ENCODE measurements at places on chromosomes 7 and 10.

GRCh38 chr7:79293655-79294142 lies 159.8 kb downstream of the MAGI2 start:
- DNase-seq = no peak

GRCh38 chr7:42580061-42580460 lies 331.8 kb downstream of the C7orf25 start:
- no peak for DNase-seq

DNA sequence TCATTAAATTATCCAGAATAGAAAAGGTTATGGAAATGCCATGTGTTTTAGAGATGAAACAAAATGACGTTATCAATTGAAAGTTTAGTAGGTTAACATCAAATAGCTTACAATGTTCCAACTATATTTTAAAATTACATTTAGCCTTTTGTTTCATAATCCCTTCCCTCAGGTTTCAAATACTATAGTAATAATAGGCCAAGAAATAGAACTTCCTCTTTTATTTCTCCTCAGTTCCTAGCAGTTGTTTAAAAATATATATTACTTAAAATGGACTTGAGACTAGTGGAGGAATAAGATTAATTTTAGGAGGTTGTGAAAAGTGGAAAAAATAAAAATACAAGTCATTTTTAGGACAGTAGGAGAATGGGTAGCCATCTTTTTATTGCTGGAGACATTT lies 16.4 kb upstream of the PDSS1 start:
- DNase-seq = no peak

DNA sequence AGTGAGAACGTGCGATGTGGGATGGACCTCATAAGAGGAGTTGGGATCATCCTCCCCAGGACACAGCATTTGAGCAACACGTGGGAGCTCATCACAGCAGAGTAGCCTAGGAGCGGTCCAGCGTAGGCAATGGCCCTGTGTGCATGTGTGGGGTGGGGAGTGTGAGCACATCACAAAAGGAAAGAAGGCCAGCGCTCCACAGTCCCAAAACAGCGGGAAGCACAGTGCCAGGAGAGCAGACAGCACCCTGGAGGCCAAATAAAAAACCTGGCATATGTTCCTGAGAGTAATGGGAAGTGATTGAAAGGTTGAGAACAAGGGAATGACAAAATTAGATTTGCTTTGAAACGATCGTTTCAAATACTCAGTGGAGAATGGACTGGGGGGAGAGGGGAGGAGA lies 226.0 kb downstream of the C7orf25 start:
- DNase-seq = no peak

DNA sequence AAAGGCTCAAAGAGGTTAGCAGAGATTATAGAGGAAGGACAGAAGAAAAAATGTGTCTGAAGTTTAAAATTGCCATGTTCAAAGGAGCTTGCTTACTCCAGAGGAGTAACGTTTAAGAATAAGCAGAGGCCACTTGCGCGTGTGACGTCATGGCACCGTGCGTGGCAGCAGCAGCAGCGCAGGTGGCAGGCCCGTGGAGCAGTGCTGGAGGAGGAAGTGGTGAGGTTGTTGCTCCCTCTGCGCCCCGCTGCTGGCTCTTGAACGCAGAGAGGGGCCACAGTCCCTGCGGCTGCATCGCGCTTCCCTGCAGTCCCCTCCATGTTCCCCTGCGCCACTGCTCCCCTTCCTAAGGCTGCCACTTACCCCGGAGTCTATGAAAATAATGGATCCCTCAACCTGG lies 37.5 kb downstream of the GDI2 start:
- no peak for DNase-seq

DNA sequence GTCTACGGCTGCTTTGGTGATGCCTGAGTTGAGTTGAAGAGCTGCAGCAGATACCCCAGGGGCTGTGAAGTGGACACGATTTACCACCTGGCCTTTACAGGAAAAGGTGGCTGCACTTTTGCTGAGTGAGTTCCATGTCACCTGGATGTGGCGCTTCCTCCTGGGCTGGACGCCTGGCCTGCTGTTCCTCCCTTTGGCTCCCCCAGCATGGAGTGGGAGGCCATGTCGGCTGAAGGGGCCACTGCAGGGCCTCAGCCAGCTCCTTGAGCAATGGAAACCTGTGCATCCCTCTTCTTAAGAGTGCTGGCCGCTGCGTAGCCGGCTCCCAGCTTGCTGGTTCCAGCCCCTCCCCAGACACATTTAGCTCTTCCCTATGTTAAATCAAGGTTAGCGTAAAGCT lies 221.0 kb downstream of the GLRX3 start:
- no peak for DNase-seq

- DNase-seq = no peak
These were observed 63.5 kb downstream of the UBE2H start for GRCh38 chr7:129889133-129889844.

- no peak for DNase-seq
These were observed 342.5 kb downstream of the PTEN start for GRCh38 chr10:88205842-88206446.

- DNase-seq = no peak
These were observed 119.6 kb downstream of the TES start for GRCh38 chr7:116329686-116330503.

GRCh38 chr7:6149996-6150395 lies 118.8 kb downstream of the ANKRD61 start:
- no peak for DNase-seq

- DNase-seq = peak; percentile 72
These were observed 6.0 kb downstream of the MBLAC1 start for GRCh38 chr7:100132697-100133151.

GRCh38 chr10:103703941-103704919 lies 151.1 kb downstream of the SH3PXD2A start:
- no peak for DNase-seq

- no peak for DNase-seq
These were observed 63.5 kb downstream of the REEP3 start for GRCh38 chr10:63584725-63585035.

DNA sequence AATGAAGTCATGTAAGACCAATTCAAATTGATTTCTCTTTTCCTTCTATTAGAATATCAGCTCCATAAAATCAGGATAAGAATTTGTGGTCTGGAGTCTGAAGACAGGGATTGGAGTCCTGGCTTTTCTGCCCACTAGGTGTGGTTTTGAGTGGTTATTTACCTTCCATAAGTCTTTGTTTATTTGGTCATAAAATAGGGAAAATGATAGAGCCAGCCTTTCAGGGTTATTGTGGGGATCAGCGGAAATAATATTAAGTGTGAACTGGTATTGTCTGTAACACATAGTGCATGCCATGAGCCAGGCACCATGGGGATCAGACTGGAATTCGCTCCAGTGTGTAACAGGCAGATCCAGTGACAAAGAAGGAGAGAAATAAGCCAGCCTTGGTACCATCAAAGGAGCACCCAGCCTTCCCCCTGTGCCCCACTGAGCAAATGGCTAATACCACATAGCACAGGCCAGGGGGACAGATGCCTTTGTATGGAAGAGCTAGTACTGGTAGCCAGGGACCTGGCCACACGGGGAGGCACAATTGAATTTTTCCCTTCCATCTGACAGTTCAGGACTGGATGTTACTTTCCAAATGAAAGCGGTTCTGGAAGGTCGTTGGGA lies 509.7 kb upstream of the PODXL start:
- DNase-seq = peak; percentile 75

GRCh38 chr7:78764571-78764970 lies 688.9 kb downstream of the MAGI2 start:
- DNase-seq = no peak

DNA sequence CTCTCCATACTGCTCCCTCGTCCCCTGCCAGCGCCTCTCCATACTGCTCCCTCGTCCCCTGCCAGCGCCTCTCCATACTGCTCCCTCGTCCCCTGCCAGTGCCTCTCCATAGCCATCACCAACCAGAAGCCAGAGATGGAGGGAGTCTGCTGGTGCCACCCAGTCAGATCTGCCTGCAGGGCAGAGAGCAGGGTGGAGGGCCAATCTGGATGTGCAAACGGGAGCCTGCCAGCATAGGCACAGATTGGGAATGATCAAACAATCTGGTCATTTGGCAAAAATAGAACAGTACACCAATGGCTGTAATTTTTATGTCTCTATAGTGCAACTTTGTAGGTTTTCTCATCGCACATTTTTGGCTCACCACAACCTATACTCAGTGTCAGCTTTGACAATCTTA lies 76.9 kb upstream of the LRRC4 start:
- DNase-seq = peak; percentile 68

- DNase-seq = no peak
These were observed 13.0 kb downstream of the POLL start for GRCh38 chr10:101575091-101575490.

DNA sequence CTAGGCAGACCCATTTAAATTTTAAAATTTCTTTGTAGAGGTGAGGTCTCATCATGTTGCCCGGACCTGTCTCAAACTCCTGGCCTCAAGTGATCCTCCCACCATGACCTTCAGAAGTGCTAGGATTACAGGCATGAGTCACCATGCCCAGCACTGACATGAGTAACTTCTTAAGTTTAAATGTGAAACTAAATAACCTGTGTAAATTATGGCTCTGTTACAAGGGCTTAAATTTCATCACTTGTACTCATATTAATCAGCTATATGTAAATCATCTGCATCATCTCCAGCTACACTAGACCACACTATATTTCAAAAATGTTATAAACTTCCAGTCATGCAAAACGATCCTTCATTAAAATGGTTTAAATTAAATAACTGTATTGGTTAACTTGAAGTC lies 56.1 kb downstream of the ATAD1 start:
- no peak for DNase-seq

GRCh38 chr10:51377070-51377931 lies 303.0 kb downstream of the PRKG1 start:
- DNase-seq = no peak

GRCh38 chr7:69748530-69748929 lies 150.3 kb downstream of the AUTS2 start:
- no peak for DNase-seq

GRCh38 chr10:74223755-74224529 lies 72.9 kb downstream of the ADK start:
- no peak for DNase-seq

- no peak for DNase-seq
These were observed 26.0 kb downstream of the SDK1 start for GRCh38 chr7:3327099-3327498.

- DNase-seq = no peak
These were observed 76.4 kb upstream of the CDC14C start for GRCh38 chr7:48847917-48848316.

- no peak for DNase-seq
These were observed 786 bp downstream of the ATP5F1C start for GRCh38 chr10:7788639-7789286.

Measured in NCI-H1694 treated with DMSO at 0.1 percent for 48 hours (cell line).